Type B pancreatic cell (in vitro differentiated cells): ENCODE measurements at places on chromosomes 2 and 18. TPM values are rescaled to one million over a fixed set of nuclear protein-coding genes. Genes with fewer than 3 reads are reported as not detected.

UGT1A6 gene
- 0.52 and 1.9 TPM in 2 replicates for total RNA-seq

GRCh38 chr2:47238638-47239037, 83.5 kb upstream of the STPG4 start:
- no peak for DNase-seq
- H3K4me1 ChIP-seq: peaks cover 25% of the 10 kb centered on the region
- no peak overlapping the region for H3K27ac ChIP-seq
- H3K27me3 ChIP-seq: peaks cover 12% of the 10 kb centered on the region
- H3K36me3 ChIP-seq: no peaks in the 10 kb centered on the region
- no peak overlapping the region for H3K4me3 ChIP-seq

- no peak overlapping the region for H3K4me3 ChIP-seq
- H3K27me3 ChIP-seq: peaks cover 15% of the 10 kb centered on the region
- no peaks in the 10 kb centered on the region for H3K4me1 ChIP-seq
- H3K36me3 ChIP-seq: no peaks in the 10 kb centered on the region
- no peak overlapping the region for H3K27ac ChIP-seq
Measured at GRCh38 chr2:11953258-11953657, 206.8 kb downstream of the LPIN1 start.

GRCh38 chr2:145194673-145195072, 674.8 kb upstream of the ZEB2 start:
- H3K27ac ChIP-seq: no peak overlapping the region
- H3K4me3 ChIP-seq: no peak overlapping the region
- H3K27me3 ChIP-seq: peaks cover 6% of the 10 kb centered on the region

GRCh38 chr18:73653827-73654226, 493.8 kb downstream of the FBXO15 start:
- H3K36me3 ChIP-seq: no peaks in the 10 kb centered on the region
- no peak overlapping the region for H3K27ac ChIP-seq
- H3K4me1 ChIP-seq: no peaks in the 10 kb centered on the region
- no peaks in the 10 kb centered on the region for H3K27me3 ChIP-seq
- DNase-seq: no peak
- no peak overlapping the region for H3K4me3 ChIP-seq

DNA sequence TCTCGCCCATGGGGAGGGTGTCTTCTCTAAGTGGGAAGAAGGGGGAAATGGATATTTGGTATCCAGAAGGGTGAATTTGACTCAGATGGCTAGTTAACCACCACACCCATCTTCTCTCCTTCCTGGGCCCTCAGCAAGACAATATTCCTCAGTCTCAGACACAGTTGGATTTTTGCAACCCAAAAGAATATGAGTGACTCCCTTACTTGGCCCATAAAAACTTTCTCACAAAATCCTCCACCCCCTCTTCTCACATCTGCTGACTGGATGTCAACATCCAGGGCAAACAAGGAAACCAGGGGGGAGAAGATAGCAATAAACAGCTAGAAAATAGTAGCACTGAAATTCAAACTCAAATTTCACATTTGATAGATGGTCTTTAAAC, 35.3 kb upstream of the GCC2 start:
- H3K4me1 ChIP-seq: no peaks in the 10 kb centered on the region
- DNase-seq: no peak
- no peak overlapping the region for H3K27ac ChIP-seq

- no peak for DNase-seq
- H3K36me3 ChIP-seq: no peaks in the 10 kb centered on the region
- H3K4me1 ChIP-seq: peaks cover 7% of the 10 kb centered on the region
Measured at GRCh38 chr2:237122214-237122666, 36.6 kb downstream of the COPS8 start.

GRCh38 chr2:233223059-233223894, 28.2 kb upstream of the ATG16L1 start:
- H3K4me1 ChIP-seq: no peaks in the 10 kb centered on the region
- no peak for DNase-seq
- H3K36me3 ChIP-seq: no peaks in the 10 kb centered on the region
- no peak overlapping the region for H3K4me3 ChIP-seq
- H3K27me3 ChIP-seq: peaks cover 16% of the 10 kb centered on the region
